ENCODE measurements at places on chromosomes 5 and 9. TPM values are rescaled to one million over a fixed set of nuclear protein-coding genes. Genes with fewer than 3 reads are reported as not detected.

The CCDC183 gene
- 3.1 TPM for total RNA-seq

The TNFSF8 gene
- total RNA-seq = 0.55 TPM

The PIP5K1B gene
- 6.3 TPM for total RNA-seq

The SPINK7 gene
- not detected for total RNA-seq

The WNK2 gene
- total RNA-seq = 53.5 TPM

The ITK gene
- total RNA-seq = 0.81 TPM

The GAPVD1 gene
- 23.3 TPM for total RNA-seq

DNA sequence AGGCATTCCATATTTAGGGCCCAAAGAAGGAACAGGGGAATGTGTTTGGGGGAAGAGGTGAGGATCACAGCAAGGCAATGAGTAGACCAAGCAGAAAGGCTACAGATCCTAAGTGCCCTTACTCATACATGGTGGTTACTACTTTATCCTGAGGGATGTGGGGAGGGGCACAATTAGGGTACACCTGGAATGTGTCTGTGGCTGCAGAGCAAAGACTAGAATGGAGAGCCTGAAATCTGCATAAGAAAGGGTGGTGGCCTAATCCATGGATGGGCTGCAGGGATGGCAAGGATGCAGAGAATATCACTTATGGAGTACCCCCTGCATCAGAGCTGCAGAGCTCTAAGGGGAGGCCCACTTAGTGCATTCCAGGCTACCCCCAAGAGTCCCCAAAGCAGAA lies 352.6 kb upstream of the TRPC7 start:
- no peak for DNase-seq

GRCh38 chr5:171743436-171744076 lies 42.1 kb upstream of the SMIM23 start:
- DNase-seq = no peak

DNA sequence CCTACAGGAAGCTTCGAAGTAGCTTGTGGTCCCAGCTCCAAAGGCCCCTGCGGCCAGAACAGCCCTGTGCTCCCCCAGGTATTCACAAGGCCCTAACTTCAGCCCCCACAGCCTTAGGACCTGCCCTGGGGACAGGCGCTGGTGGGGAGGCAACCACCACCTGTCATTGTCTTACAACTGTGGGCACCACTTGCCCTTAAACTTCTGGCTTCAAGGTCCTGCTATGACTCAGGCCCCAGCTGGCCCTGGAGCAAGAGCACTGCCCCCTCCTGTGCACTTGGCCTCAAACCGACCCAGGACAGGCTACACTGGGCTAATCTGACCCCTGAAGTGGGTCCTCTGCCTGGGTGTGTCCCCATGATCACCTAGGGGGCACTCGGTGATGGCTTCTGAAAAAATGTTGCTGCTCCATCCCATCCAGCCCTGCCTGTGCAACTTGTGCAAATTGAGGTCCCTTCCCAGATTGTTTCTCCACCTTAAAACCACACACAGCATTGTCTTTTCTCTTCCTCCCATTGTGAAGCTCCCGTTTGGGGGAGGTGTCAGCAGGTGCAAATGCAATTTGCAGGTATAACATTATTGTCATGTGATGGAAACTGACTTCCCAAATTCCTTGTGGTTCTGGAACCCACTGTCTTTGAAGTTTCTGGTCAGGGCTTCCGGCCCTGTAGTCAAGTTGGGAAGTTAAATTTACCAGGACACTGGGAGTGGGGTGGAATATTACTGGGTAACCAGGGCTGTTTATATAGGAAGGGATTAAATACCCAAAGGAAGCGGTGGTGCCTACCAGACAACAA lies 1.1 kb upstream of the PROB1 start:
- DNase-seq = no peak

DNA sequence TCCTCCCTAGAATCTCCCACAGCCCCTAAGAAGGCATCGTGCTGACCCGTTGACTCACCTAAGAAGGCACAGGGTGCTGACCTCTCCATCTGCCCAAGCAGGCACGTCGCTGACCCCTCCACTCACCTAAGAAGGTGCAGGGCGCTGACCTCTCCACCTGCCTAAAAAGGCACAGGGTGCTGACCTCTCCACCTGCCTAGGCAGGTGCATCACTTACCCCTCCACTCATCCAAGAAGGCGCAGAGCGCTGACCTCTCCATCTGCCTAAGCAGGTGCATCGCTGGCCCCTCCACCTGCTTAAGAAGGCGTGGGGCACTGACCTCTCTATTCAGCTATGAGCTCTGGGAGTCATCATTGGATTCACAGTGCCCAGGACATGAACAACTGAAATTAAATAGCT lies 54.4 kb upstream of the FCN1 start:
- no peak for DNase-seq

GRCh38 chr5:128682669-128683068 lies 144.6 kb upstream of the FBN2 start:
- no peak for DNase-seq
